ENCODE measurements at places on chromosomes 1 and 21.

GRCh38 chr1:231639819-231640218 lies 13.2 kb downstream of the DISC1 start:
- no peak for DNase-seq

DNA sequence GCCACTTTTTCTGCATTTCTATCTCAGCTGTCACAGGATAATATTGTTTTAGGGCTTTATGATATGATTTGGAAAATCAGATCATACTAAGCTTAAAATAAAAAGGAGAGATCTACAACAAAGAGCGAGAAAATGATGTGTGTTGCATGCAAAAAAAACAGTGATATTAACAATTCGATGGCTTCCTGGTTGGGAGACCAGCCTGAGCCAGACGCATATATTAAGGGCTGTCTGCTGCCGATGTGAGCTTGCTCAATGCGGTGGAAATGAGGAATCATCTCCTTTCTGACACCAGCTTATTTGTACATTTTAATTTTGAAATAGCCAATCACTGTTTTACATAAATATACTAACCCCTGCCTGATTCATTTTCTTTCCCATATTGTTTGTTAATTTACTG lies 862.6 kb downstream of the USP25 start:
- no peak for DNase-seq

- no peak for DNase-seq
Measured at GRCh38 chr1:942411-942821, 16.6 kb downstream of the NOC2L start.

GRCh38 chr21:26836528-26836927 lies 8.7 kb downstream of the ADAMTS1 start:
- no peak for DNase-seq

- no peak for DNase-seq
Measured at GRCh38 chr1:39895731-39896480, 5.8 kb downstream of the MYCL start.

DNA sequence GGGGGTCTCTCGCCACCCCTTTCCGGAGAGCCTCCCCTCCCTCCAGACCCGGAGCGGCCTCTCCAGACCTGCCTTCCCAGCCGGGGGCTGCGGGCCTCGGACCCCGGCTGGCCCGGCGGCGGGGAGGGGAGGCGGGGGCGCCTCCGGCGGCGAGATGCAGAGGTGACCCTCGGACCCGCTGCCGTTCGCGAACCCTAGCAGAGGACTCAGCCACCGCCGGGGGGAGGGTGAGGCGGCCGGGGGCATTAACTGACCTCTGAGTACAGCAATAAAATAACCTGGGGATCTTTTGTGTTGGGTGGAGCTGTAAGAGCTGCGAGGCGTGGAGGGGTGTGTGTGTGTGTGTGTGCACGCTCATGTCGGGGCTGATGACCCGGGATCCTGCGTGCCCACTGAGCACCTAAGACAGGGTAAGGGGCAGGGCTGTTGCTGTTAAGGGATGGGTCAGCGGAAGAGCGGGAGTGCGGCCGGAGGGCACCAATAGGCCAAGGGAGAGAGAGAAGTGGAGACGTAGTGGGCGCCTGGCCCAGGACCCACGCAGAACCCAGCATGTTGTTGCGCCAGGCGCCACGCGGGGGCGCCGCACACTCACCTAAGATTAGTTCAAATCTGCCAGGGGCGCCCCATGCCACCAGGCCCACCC lies 6.3 kb downstream of the HAPLN2 start:
- peak; percentile 21 for DNase-seq

DNA sequence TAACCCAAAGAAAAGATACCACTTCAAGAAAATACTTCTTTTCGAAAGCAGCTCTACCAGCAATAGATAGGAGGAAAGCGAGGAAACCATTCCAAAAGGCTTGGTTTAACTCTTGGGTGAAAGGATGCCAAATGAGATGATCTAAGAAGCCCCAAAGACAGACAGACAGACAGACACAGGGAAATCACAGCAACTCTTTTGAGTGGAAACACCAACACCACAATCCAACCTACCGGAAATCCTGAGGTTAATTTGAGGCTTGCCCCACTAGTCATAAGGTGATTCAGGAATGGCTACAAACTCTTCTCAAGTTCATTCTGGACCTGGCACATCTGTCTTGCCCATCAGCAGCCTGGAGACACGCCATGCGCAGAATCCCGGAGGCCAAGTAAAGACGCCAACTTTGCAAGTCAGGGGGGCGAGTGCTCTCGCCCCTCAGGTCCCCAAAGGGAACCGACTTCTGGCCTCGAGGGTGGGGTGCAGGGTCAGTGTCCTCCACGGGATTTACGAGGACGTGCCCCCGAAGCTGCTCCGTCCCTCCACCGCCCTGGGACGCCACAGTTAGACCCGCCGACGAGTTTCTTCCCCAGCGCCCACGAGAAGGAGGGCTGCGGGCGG lies 778 bp downstream of the EVI5 start:
- DNase-seq, result peak; percentile 87

GRCh38 chr1:59417406-59417805 lies 120.5 kb downstream of the FGGY start:
- DNase-seq, result no peak

DNA sequence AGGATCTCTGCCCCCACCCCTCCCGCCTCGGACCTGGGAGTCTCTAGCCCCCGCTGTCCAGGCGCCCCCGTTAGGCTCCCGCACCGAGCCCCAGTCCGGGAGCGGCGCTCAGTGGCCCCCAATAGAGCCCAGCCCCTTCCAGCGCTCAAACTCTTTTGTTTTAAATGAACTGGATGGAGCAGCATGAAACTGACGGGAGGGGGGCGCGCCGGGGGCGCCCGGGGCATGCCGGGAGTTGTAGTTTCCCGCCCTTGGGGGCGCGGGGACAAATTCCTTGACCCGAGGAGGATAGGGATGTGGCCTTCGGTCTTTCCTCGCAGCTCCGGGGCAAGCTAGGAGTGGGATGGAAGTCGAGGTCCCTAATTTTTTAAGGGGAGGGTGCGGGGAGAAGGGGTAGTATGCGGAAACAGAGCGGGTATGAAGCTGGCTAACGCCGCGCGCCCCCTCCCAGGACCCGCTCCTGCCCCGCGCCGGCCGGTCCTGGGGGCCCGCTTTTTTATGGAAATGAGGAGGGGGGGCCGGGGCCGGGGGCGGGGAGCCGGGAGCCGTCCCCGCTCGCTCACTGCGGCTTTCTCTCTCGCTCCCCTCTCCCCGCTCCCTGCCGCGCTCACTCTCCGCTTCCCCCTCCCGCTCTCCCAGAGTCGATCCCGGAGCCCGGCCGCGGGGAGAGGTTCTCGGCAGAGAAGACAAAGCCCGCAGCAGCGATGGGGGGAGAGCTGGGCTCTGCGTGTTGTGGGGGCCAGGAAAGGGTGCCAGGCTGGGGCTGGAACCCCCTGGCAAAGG lies at the start of gene MEX3A:
Gene MEX3A (minus strand): TSS at position 157 of the 783 bp plus-strand sequence. CDS start 467 bp downstream, outside the sequence.
- peak; percentile 42 for DNase-seq

- DNase-seq, result peak; percentile 21
Measured at GRCh38 chr1:41439234-41439633, 45.2 kb downstream of the EDN2 start.

GRCh38 chr1:223419115-223419514 lies 25.9 kb downstream of the CCDC185 start:
- DNase-seq, result no peak

DNA sequence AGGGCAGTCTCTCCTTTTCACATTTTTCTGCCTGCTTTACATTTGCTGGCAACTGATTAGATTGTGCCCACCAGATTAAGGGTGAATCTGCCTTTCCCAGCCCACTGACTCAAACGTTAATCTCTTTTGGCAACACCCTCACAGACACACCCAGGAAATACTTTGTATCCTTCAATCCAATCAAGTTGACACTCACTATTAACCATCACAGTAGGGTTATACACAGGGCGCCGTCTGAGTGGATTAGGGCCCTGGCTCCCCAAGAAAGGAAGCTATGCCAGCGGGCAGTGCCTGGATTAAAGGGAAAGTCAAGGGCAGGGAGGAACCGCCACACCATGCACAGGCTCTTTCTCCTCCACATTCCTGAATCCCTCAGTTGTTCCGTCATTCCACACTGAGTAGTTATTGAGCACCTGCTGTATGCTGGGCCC lies 56.2 kb downstream of the EVA1C start:
- no peak for DNase-seq

GRCh38 chr1:60224523-60224922 lies 151.0 kb upstream of the C1orf87 start:
- no peak for DNase-seq

- no peak for DNase-seq
Measured at GRCh38 chr1:80929868-80930508, 870.7 kb upstream of the ADGRL2 start.

DNA sequence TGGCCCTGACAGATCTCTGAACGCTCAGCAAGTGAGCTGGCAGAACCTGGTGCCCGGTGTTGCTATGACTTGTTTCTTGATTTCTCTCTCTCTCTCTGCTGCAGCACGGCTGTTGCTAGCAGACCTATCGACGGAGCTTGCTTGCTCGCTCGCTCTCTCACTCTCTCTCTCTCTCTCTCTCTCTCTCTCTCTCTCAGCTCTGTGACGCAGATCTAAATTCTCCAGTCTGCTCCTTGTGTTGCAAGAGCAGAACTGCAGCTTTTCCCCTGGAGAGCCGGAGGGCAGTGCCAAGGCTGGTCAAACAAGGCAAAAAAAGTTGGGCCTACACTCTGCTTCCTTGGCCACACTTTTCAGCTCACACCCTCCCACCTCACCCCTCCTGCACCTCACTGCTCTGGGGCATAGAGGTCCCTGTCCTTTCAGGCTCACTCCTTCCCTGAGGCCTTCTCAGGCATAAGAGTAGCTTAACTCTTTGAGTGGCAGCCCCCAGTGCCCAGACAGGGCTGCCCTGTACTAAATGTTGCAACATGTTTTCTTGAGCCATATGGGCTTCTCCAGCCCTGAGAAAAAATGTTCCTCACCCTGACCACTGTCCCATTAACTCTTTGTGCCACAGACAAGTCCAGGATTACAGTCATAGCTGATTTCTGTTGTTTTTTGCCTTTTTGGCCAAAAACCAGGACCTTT lies 72.2 kb downstream of the CD46 start:
- DNase-seq, result peak; percentile 99

DNA sequence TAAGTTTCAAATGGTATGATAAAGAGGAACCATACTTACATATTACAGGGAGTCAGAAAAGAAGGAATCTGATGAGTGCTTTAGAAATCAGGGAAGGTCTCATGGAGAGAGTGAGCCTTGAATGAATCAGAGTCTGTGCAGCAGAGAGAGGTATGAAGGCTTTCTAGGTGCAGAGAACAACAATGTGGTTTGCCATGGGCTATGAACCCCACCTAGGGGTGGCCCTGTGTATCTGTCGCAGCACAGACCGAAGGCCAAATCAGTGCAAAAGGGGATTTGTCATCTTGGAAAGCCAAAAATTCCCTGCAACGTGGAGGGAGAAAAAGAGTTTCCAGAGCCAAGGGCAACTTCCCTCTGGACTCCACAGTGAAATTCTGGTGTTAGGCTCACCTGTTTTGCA lies 3.5 kb downstream of the PAPPA2 start:
- DNase-seq, result no peak

DNA sequence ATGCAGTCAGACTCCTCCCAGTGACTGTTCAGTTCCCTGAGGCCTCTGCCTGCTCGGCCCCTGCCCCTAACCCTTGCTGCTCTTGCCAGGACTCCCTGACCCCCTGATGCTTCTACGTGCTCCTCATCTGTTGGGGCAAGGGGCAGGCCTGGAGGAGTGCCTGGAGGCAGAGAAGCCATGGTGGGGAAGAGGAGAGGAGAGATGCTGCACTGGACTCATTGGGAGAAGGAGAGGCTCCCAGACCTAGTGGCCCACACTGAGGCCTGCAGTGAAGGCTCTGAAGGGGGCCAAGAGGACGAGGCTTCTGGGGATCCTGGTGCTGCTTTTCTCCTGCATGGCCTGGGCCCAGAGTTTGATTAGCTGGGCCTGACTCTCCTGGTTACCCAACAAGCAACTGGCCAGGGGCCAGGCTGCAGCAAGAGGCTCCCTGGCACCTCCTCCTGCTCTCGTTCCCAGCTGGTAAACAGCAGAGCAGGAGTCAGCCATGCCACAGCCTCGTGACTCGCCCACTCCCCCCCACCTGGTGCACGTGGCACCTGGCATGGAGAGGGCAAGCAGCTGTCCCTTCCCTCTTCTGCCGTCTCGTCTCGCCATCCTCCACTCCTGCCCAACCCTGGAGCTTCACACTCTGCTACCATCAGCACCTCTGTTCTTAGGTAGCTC lies 847 bp upstream of the RORC start:
- DNase-seq, result peak; percentile 58

- DNase-seq, result peak; percentile 26
Measured at GRCh38 chr1:225474986-225475820, 47.4 kb upstream of the LBR start.

DNA sequence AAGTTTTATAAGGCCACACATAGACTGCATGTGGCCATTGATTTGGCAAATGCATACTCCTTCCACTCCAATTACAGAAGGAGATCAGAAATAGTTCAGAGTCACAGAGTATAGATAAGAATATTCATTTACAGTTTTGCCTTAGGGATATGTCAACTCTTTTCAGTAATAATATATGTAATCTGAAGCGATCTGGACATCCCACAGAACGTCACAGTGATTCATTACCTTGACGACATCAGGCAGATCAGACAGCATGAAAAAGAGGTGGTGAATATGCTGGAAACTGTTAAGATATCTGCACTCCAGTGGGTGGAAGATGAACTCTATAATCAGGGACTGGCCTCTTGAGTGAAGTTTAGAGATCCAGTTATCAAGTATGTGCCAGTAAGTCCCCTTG lies 240.4 kb downstream of the DPYD start:
- DNase-seq, result no peak

DNA sequence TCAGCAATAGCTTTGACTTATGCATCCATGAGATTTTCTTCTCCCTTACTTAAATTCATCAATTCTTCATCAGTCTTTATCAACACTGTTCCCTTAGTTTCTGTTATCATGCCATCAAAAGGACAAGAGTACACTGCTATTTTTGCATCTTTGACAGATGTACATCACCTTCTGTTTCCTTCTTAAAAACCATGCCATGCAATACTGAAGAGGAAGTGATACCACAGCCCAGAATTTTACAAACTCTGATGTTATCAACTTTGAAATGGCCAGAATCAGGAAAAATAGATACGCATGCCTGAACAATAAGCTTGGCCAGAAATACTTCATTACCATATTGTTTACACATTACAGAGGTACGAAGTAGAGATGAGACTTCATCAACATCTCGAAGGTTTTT lies 21.1 kb downstream of the FMO5 start:
- DNase-seq, result no peak

DNA sequence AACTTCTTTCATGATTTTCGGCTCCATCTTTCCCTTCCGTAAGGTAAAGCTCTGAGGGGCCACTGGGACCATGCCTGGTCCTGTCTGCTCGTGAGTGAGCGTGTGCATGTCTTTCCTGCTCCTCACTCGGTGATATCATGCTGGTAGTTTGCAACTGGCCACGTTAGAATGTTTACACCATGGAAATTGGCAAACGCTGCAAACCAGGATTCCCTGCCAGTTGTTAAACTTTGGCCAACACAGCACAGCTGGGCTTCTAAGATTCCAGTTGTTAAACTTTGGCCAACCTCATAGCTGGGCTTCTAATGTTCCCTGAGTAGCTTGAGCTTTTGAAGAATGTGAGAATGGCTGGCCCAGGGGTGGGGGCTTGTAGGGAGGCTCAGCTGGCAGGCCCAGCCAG lies 68.0 kb upstream of the ACTL8 start:
- DNase-seq, result no peak

- DNase-seq, result no peak
Measured at GRCh38 chr1:55425310-55425930, 210.3 kb upstream of the USP24 start.

- no peak for DNase-seq
Measured at GRCh38 chr21:33940164-33940880, 24.7 kb upstream of the ATP5PO start.

Data from bronchial epithelial cell (primary cell).